ENCODE measurements at places on chromosomes 6 and 20. TPM values are rescaled to one million over a fixed set of nuclear protein-coding genes. Genes with fewer than 3 reads are reported as not detected.

The KIAA0408 gene
- not detected for total RNA-seq

The TMEM217 gene
- 2.1 TPM for total RNA-seq

DNA sequence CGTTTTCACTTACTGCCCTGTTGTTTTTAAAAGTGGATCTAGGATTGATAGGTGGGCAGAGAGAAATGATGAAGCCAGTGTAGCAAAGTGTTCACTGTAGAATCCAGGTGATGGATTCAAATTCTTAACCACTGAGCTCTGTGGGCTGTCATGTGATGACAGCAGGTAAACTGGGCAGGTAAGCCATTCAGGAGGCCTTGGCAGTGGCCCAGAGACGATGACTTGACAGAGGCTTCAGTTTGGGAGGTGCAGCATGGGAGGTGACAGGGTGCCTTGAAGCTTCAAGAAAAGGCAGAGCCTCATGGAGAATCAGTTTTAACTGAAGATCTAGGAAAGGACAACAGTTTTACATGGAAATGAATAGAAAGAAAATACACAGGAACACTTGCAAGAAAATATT lies 2.0 kb downstream of the NAA20 start:
- DNase-seq, result no peak

DNA sequence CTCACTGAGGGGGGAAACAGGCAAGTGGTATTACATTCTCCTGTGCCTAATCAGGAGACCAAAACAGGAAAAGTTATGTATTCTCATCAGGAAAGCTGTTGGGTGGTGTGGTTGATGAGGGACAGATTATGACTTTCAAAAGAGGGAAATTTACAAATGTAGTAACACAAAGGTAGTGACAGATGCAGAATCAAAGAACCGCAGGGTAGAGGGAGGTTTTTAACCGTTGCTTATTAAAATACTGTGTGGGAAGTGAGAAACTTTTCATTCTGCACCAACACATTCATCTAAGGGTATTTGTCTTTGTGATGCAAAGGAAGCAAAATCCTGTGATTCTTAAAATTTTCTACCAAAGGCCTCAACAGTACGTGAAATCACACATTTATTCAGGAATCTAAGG lies 288.2 kb upstream of the MAN1A1 start:
- DNase-seq, result no peak

The STK4 gene
- 366 TPM for total RNA-seq
